Forelimb muscle (tissue), 1 donor: ENCODE measurements at places on chromosomes 7 and 10. TPM values are rescaled to one million over a fixed set of nuclear protein-coding genes. Genes with fewer than 3 reads are reported as not detected.

The WNT8B gene
- polyA plus RNA-seq, result 0.10 TPM

DNA sequence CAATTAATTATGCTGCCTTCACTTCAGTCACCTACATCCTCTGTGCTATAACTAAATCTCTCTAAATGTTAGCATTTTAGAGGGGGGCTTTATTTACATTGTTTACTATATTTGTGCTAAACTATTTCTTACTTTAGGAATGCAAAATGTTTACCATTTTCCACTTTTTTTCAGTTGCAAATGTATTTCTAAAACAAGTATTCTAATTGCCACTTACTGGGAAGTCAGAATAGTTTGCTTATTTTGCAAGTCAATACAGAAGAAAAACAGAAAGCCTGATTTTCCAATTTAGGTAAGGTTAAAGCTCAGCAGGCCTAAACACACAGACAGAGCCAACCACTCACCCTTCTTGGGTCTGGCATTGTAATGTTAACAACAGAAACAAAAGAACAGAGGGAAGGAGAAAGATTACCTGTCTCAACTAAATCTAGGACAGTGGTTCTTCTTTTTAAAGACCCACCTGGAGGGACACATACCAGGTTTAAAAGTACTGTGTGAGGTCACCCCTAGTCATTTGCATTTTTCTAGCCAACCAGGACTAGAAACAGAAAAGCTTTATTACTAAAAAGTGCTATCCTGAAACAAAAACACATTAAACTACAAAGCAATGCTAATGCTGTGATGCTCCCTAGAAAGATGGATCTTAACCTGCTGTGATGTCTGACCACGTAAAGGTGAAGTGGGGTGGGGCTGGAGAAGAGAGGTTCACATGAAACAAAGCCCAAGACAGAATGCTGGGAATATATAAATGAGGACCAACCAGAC, 178.2 kb downstream of the SLC25A13 start:
- DNase-seq, result no peak

DNA sequence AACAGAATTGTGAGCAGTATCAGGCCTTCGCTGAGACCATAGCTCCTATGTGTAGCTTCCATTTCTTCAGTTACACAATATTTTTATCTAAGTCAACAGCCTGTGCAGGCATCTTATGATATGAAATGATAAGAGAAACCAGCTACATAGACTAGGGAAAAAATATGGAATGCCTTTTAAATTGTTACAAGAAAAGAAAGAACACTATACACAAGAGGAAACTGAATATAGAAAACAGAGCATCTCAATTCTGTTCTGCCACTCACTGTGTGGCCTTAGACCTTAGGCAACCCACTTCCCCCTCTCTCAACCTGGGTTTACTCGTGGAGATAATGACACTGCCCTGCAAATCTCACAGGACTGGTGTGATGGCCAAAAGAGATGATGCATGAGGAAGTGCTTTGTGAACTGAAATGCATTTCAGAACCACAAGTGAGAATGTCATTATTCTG, 132.9 kb downstream of the LRRN3 start:
- no peak for DNase-seq

DNA sequence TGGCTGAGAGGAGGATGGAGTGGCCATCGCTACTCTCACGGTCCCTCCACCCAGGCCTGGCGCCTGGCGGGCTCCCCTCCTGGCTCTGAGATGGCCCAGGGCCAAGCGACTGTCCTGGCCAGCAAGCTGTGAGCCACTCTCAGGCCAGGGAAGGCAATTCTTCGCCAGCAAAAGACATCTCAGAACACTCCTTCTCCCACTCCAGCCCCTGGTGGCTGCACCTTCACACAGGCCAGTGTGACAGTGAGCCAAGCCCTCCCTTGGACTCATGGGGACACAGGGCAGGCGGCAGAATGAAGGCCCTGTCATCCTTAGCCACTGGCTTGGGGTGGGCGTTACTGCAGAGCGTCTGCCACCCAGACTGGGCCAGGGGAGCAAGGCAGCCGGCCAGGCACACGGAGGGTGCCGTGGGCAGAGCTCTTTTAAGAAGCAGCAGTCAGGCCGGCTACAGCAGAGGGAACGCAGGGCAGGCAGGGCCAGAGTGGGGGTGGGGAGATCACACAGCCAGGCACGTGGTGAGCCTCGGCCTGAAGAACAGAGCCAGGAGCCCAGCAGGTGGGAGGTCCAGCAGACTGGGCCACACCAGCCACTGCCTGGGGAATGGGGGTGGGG, 14.4 kb downstream of the STK32C start:
- DNase-seq, result no peak

The CLRN3 gene
- not detected for polyA plus RNA-seq

- DNase-seq, result no peak
These were observed 65.3 kb downstream of the FRMPD2 start for GRCh38 chr10:48209241-48209640.

- DNase-seq, result no peak
These were observed 34.8 kb downstream of the TRDMT1 start for GRCh38 chr10:17166699-17167098.

The ETV1 gene
- 11.0 TPM for polyA plus RNA-seq

DNA sequence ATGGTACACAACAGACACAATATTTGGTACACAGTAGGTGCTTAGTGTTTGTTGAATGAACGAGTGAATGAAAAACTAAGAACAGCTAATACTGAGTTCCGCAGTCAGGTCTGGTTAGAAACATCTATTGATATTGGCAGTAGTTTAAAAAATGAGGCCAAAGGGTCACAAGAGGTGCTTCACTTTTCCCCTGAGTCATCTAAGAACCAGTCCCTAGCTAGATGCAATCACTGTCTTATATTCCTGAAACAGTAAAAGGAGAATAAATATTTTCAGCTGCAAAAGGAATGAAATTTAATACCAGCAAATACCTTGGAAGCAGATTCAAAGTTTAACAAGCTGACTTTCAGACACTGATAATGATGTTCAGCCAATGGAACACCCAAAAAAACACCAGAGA, 54.5 kb downstream of the SCRN1 start:
- no peak for DNase-seq

GRCh38 chr7:132226046-132226956, 350.0 kb downstream of the PLXNA4 start:
- no peak for DNase-seq

DNA sequence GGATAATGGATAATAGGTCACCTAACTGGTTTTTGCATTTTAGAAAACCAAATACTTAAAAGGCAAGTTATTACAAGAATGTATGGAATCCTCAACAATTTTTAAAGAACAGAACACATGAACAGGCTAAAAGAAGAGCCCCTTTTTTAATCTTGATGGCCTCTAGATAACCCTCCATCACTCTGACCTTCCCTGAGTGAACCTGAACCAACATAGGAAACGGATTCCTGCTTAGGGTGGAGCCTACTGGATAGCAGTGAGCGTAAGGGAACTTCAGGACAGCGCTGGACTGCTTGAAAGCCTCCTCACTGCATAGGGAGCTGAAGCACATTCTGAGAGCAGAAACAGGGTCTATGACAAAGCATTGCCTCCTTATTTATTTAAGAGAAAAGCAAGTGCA, 20.5 kb downstream of the TRPV5 start:
- no peak for DNase-seq

The POLR1F gene
- polyA plus RNA-seq, result 12.2 TPM
